ENCODE measurements at places on chromosomes 3 and 15. TPM values are rescaled to one million over a fixed set of nuclear protein-coding genes. Genes with fewer than 3 reads are reported as not detected.

DNA sequence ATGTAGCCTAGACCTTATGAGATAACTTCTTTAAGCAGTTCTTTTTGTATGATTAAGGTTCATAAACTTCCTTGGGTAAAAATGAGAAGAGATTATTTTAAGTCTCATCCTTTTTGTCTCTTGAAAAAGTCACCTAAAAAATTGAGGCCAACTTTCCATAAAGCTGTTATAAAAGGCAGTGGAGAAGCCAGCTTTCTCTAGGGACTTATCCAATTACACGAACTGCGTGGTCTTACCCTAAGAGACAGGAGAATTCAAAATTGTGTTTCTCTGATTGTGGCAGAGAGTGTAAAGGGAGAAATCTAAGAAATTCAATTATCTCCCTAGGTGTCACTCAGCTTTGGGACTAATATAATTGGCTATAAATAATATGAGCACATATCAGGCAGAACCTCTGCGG lies 262.0 kb downstream of the SHOX2 start:
- DNase-seq, result peak; percentile 28

GRCh38 chr15:88400084-88400483 lies 67.1 kb downstream of the MRPL46 start:
- DNase-seq, result peak; percentile 22

DNA sequence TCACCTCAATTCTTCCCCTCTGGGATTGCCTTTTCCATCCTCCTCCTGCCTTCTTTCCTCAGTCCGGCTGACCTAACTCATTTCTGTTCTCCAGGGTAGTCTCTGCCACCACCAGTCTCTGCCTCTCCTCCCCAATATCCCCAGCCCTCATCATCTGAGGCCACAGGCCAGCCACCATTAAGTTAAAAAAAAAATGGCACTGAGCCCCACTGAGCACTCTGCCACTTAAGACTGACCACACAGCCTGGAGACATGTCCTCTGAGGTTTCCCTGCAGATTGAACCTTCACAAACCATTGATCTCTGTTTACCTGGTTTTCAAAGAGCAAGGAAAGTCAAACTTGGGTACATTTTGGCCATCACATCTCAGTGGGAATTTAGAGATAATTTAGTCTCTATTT lies 13.6 kb downstream of the LRRC2 start:
- no peak for DNase-seq

GRCh38 chr3:134004841-134005240 lies 24.9 kb downstream of the SLCO2A1 start:
- DNase-seq, result peak; percentile 55

DNA sequence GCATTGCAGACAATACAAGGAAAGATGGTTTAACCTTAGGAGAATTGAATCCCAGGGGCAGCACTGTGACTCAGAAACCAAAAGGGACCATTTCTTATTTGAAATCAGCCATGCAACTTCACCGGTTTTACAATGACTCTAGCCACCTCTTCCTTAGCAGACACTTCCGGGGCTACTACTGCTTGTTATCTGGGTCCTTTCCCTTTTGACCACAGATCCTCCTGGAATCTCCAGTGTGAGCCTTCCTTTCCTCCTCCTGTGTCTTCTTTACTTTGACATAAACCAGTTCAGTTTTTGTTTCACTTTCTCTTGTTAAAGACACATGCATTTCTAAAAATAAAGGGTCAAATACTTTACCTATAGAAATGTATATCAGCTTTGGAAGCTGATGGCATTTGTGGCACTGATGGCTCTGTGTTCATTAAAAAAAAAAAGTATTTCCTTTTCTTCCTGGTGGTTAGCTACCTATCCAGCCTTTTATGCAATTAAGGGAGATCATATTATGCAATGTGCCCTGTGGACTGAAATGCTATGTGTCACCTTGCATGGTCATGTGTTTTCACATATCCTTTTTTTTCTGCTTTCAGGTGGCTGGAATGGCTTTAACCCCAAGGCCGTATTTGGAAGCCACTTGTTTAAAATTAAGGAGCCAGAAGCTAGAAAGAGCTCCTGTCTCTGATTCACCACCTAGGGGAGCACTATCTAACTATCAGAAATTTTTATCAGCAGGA lies 296.2 kb downstream of the CHL1 start:
- DNase-seq, result no peak

DNA sequence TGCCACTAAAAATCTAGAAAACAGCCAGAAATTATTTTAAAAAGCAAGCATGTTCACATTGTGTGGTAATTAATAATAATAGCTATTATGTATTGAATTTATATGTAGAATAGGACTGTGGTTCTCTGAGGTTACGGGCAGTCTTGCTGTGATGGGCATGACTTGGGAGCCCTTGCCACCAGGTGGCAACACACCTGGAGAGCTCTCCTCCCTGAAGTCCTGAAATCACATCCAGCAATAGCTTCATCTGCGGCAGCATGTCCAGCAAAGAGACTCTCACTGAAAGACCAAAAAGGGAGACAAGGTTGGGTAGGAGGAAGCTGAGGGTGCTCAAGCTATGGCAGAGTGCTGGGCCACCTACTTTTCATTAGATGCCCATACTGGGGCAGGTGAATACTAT lies 206.8 kb upstream of the IL12A start:
- no peak for DNase-seq

DNA sequence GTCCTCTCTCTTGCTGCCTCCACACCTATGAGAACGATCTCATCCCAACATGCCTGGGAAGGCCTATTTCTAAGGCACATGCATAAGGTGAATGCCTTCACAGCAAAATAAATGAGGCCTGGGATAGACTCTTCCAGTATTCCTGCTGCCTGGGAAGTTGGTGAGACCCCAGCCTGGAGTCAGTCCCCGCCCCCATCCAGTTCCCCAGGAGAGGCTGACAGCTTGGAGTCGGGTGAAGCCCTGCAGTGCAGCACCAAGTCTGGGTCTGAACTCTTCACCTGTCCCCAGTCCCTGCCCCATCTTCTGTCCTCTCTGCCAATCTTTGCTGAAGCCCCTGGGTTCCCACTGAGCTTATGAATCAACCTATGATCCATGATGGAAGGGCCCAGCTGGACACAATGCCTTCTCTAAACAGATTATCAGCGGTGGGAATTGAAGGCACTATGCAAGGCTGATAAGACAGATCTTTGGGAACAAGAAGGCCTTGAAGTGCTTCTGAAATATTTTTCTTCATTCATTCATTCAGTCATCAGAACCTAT lies 10.2 kb upstream of the APBA2 start:
- peak; percentile 64 for DNase-seq

DNA sequence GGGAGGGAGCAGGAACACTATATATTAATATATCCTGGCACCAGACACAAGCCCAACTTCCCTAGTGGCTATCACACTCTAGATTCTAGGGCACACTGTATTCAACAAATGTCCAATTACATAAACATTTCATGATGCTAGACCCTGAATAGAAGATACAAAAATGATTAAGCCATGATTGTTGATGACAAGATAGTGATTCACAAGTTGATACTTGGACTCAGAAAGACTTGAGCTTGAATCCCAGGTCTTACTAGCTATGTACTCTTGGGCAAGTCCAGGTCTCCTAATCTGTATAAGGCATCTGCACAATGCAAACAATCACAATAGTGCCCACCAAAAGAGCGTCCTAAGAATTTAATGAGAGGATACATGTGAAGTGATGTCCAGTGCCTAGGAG lies 10.0 kb upstream of the SNTN start:
- DNase-seq, result no peak

DNA sequence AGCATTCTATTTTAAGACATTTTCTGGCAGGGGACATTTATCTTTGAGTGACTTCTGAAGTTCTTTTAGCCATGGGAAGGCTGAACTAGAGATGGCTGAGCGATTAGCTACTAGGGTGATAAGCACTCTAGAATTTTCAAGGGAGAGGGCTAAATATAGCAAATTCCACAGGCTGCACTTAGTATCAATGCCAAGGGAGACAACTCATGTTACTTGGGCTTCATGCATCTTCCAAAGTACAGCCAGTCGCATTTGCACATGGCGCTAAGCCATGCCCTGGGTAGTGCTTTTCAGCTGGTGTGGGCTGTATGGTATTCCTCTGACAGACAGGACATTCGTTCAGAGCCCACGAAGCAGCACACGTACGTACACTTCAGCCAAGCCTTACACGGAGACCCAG lies 69.6 kb downstream of the RYR3 start:
- DNase-seq, result peak; percentile 68

- DNase-seq, result no peak
These were observed 147.2 kb downstream of the SSR3 start for GRCh38 chr3:156407617-156408225.

DNA sequence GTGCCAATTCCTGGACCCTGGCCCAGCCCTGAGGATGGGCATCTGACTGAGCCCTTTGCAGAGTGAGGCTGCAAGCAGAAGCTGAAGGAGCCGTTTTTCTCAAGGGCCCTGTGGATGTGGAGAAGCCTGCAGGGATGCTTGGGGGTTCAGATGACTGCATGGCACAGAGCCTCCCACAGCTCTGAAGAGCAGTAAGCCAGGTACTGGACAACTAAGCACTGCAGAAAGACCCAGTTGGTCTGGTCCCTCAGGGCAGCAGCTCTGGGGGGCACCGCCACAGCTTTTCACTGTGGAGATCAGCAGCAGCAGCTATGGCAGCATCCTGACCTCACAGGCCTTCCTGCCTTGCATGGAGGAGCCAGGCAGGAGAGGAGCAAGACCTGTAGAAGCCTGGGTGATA lies 67.6 kb downstream of the CRYGS start:
- DNase-seq, result no peak

DNA sequence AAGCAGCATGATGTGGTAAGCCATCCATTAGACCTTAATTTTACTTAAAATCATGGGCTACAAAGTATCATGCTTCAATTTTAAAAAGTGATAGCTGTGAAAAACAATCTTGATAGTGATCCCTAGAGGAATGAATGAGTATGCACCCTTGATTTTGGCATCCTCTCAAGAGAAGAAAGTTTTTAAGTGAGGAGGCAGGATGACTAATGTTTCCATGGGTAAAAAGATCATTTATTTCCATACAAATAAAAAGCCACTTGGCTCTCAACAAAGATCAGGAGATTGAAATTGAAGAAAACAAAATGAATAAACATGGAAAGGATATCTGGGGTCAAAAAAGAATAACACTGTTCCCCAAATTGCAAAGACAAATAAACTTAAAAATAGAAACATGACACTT lies 305.4 kb downstream of the MEX3B start:
- DNase-seq, result no peak

GRCh38 chr3:41290736-41291135 lies 91.4 kb downstream of the CTNNB1 start:
- DNase-seq, result peak; percentile 5

- DNase-seq, result no peak
These were observed 12.6 kb downstream of the PLCL2 start for GRCh38 chr3:16897254-16897926.

GRCh38 chr3:86605166-86605565 lies 385.8 kb downstream of the VGLL3 start:
- no peak for DNase-seq

DNA sequence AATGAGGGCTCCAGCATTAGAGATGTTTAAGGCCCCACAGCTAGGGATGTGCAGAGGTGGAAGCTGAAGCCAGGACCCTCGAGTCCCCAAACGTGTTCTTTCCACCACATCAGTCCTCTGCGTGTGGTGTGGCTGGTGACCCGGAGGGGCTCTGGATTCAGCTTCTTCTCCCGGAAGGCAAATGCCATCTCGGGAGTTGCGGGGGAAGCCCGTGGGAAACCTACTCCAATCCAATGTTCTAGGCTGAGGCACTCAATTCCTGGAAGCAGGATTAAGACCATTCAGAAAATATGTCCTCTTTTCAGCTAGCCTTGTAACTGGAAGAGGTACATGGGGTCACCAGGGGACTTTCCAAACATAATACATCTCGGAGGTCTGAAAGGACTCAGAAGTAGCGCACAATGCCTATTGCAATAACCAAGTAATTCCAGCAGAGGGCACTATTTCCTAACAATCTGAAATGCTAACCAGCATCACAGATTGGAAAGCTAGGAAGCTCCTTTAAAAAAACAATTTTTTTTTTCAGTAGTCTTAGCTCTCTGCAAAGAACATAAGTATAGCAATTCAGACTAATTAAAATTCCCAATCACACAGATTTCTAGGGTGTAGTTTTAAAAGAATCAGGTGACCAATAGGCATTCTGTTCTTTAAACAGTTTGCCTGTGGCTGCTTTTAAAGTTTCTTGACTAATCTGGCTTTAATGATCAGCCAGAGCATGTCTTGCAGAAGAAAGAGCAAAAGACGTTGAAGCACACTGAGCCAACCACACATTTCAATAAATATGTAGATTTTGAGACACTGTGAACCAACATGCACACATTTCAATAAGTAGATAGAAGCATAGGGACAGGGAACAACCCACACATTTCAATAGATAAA lies 36.1 kb downstream of the BNC1 start:
- peak; percentile 89 for DNase-seq

GRCh38 chr15:71707230-71708050 lies 102.9 kb upstream of the NR2E3 start:
- DNase-seq, result peak; percentile 14

- DNase-seq, result peak; percentile 37
These were observed 405.7 kb upstream of the MCTP2 start for GRCh38 chr15:93825682-93826081.

Gene PP2D1
- not detected for total RNA-seq

Gene PLS1
- 1.4 TPM for total RNA-seq

Gene TICRR
- 3.2 TPM for total RNA-seq

Gene MYD88
- 14.1 TPM for total RNA-seq

Gene SH2D7
- total RNA-seq, result not detected

Gene SLC22A14
- not detected for total RNA-seq

Gene SCAANT1
- total RNA-seq, result not detected

Gene MYLK
- total RNA-seq, result 52.5 TPM

Gene TRPC1
- 28.9 TPM for total RNA-seq

Gene CLDN18
- 0.62 TPM for total RNA-seq

Gene CHRM5
- total RNA-seq, result not detected

Gene DNAJB8
- total RNA-seq, result not detected

Gene EPHA6
- total RNA-seq, result 1.1 TPM
